ENCODE measurements at places on chromosomes 1 and 21.

GRCh38 chr1:19066248-19066873 lies 109.9 kb upstream of the IFFO2 start:
- H3K4me3 ChIP-seq, result no peak overlapping the region
- H3K27ac ChIP-seq, result no peak overlapping the region
- no peak for DNase-seq
- H3K36me3 ChIP-seq, result no peaks in the 10 kb centered on the region
- H3K4me1 ChIP-seq, result peaks cover 47% of the 10 kb centered on the region

DNA sequence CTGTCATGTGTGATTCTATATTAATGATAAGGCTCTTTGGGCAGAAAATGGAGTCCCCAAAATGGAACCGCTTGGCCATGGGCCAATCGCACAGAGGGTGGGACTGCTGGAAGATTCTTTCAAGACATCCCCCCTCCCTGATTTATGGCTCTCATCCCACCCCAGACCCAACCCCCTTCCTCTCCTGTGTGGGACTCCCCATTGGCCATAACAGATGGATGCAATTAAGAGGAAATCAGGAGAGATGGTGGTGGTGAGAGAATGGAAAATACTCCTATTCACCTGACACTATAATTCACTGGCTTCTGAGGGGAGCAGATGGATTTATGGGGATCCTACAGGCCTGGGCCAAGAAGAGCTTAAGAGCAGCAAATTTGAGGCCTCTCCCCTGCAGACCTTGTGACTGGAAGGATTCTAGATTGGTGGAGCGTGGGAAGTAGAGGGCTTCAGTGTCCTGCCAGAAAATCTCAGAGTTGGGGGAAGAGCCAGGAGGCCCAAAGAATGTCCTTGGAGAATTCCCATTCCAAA lies 1.7 kb downstream of the IGFN1 start:
- no peak overlapping the region for H3K4me3 ChIP-seq
- H3K36me3 ChIP-seq, result no peaks in the 10 kb centered on the region
- DNase-seq, result no peak

DNA sequence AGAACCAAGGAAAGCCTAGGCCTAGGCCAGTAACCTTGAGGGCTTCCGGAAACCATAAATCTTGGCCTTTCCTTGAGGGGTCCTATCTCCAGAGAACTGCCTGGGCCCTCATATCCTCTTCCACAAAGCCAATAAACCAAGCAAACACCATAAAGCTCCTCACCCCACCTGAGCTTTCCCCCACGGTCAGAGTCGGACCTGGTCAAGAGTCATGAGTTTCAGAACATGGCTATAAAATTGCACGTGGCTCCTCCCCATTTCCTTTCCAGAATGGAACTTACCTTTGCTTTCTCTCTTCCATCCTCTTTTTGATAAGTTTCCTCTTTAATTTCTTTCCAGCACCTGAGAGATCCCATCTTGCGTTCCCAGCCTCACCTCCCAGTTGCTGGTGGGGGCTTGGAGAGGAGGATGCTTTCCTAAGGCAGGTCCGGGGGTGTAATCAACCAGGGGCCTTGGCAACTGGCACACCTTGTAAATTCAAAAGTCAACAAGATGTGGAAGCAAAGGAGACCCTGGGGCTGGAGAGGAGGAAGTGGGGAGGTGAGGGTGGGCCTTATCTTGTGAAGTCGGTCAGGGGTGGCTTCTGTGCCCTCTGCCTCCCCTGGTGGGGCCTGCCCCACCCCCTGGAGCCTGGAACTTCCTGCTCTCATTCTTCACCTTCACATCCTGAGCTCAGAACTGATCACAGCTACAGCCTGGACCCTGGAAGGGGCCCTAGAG lies 259.9 kb downstream of the FOXD2 start:
- no peak for DNase-seq
- no peak overlapping the region for H3K27ac ChIP-seq
- no peak overlapping the region for H3K4me3 ChIP-seq
- no peaks in the 10 kb centered on the region for H3K27me3 ChIP-seq
- no peaks in the 10 kb centered on the region for H3K36me3 ChIP-seq

DNA sequence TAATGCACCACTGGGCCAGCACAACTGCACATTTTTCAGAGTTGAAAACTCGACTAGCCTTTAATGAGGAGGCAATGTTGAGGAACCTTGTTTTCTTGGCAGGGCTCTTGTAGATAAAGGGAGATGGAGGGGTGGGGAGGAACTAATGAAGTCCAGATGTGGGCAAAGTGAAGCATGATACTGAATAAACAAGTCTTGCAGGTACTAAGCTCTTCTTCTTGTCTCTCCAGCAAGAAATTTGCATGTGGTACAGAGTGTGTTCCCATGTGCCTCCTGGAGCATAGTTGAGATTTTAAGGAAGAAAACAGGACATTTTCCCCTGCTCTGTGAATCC lies 47.0 kb downstream of the PLPP3 start:
- no peak overlapping the region for H3K4me3 ChIP-seq
- no peak for DNase-seq
- H3K4me1 ChIP-seq, result no peaks in the 10 kb centered on the region
- no peaks in the 10 kb centered on the region for H3K36me3 ChIP-seq
- H3K27me3 ChIP-seq, result no peaks in the 10 kb centered on the region
- H3K27ac ChIP-seq, result no peak overlapping the region

DNA sequence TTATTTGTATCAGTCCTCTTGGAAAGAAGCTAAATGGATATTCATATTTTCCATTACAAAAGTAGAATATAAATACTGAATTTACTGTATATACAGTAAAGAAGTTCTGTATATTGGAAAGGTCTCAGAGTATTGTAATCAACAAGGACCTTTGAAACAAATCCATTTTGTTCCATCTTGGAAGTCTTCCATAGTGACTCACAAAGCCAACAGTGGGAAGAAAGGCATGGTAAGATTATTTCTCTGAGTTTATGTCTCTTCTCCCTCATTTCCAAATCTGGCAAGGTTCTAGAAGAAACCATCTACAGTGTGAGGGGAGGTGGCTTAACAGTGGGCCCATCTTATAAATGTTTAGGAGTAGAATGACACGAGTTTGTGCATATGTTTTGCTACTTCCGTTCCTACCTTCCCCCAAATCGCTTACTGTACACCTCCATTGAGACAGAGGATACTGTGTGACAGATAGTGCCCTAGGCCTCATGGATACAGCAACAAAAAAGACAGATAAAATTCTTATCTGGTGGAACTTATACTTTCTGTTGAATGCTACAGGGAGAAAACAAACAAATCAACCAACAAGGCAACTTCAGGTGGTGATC lies 22.1 kb upstream of the SSX2IP start:
- no peak for DNase-seq
- no peaks in the 10 kb centered on the region for H3K27me3 ChIP-seq
- H3K4me3 ChIP-seq, result no peak overlapping the region
- no peak overlapping the region for H3K27ac ChIP-seq
- no peaks in the 10 kb centered on the region for H3K4me1 ChIP-seq

- H3K27ac ChIP-seq, result no peak overlapping the region
- no peak overlapping the region for H3K4me3 ChIP-seq
- no peaks in the 10 kb centered on the region for H3K36me3 ChIP-seq
- no peak for DNase-seq
- H3K4me1 ChIP-seq, result no peaks in the 10 kb centered on the region
- H3K27me3 ChIP-seq, result peaks cover 6% of the 10 kb centered on the region
Observed at GRCh38 chr1:4418021-4418420, 236.4 kb upstream of the AJAP1 start.

GRCh38 chr1:67324068-67324467 lies 16.4 kb downstream of the IL12RB2 start:
- no peak for DNase-seq
- no peak overlapping the region for H3K27ac ChIP-seq
- no peaks in the 10 kb centered on the region for H3K36me3 ChIP-seq
- no peaks in the 10 kb centered on the region for H3K27me3 ChIP-seq
- no peak overlapping the region for H3K4me3 ChIP-seq

DNA sequence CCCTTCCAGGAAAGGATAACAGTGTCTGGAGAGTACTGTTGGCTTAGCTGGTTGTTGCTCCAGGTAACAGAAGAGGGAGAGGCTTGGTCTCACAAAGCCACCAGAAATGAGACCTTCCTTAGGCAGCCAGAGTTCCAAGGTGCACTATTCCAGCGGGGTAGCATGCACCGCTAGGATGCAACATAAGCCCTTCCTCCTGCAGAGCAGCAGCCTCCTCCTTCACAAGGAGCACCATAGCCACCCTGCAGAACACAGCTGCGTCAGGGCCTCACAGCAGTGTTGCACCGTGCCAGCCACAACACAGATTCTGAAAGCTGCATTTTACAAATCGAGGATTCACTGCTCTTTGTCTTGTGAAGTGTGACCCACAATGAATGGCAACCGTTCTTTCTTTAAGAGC lies 142.0 kb downstream of the CLIC6 start:
- no peaks in the 10 kb centered on the region for H3K27me3 ChIP-seq
- no peak for DNase-seq
- peaks cover 76% of the 10 kb centered on the region for H3K4me1 ChIP-seq
- no peak overlapping the region for H3K27ac ChIP-seq

DNA sequence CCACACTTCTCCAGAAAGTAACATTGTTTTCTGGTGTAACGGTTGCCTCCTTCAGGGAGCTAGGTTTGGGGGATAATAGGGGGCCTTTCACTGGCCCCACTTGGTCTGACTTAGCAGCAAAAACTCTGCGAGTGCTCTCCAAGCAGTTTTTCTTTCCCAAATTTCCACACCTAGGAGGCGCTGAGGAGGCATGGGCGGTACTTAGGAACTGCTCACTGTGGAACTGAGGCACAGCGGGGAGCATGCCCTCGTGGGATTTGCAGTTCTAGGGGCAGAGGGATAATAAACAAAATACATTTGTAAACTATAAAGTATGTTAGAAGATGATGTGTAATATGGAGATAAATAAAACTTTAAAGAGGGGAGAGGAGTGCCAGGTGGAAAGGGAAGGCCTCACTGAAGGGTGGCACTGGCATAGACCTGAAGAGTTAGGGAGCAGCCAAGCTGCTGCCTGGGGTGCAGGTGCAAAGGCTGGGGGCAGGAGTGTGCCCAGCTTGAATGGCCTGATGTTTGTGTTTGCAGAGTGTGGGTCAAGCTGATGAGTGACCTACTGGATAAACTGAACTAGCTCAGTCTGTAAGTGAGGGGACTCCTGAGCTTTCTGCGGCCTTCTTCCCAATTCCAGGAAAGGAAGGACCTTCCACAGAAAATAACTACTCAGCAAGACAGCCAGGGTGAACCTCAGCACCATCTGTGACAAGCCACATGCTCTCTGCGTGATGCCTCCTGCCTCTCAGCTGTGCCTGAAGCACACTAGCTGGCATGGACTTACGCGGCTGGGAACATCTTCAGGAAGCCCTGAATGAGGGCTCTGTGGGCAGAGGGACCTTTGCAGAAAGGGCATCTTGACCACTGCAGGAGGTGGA lies 1.9 kb downstream of the EPHX1 start:
- peaks cover 10% of the 10 kb centered on the region for H3K4me1 ChIP-seq
- H3K4me3 ChIP-seq, result no peak overlapping the region
- H3K36me3 ChIP-seq, result no peaks in the 10 kb centered on the region

DNA sequence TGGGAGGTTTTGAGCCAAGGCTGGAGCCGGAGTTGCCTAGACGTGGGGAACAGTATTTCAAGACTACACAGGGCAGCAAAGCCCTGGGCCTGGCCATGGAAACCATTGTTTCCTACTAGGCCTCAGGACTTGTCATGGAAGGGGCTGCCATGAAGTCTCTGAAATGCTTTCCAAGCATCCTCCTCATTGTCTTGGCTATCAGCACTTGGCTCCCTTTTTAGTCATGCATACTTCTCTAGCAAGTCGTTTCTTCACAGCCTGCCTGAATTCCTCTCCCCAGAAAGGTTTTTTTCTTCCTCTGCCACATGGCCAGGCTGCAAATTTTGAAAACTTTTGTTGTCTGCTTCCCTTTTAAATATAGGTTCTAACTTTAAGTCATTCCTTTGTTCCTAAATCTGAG lies 406.6 kb upstream of the TMPRSS15 start:
- no peak overlapping the region for H3K4me3 ChIP-seq
- no peaks in the 10 kb centered on the region for H3K27me3 ChIP-seq
- H3K4me1 ChIP-seq, result no peaks in the 10 kb centered on the region
- no peaks in the 10 kb centered on the region for H3K36me3 ChIP-seq

DNA sequence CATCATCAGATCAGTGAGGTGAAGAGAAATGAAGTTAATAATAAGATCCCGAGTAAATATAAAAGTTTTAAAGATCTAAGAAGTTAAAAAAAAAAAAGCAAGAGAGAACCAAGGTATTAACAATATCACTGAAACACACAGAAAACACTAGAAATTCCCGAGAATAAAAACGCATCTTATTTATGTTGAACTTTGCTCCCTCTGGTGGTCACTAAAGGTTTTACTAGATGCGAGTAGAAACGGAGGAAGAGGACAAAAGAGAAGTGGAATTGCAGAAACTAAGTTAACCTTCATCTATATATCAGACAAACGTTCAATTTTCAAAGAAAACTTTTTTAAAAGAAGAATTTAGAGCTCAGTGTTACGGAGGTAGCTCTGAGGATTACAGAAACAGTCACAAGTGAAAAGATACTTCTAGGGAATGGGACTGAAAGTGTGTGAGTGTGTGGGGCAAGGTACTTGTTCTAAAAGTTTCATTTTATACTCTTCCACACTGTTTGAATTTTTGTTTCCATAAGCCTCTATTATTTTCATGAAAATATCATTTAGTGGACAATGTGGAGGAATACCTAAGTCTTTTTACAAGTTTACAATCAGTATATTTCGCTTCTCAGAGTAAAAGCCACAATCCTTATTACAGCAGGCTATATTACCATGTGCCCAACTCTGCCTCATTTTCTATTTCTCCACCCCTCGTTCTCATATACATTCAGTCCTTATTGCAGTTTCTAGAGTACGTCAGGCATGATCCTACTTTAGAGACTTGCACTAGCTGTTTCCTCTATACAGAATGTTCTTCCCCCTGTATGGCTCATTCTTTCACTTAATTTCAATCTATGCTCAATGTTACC lies 19.7 kb downstream of the ACBD6 start:
- no peaks in the 10 kb centered on the region for H3K4me1 ChIP-seq
- no peak overlapping the region for H3K27ac ChIP-seq
- DNase-seq, result no peak
- no peaks in the 10 kb centered on the region for H3K27me3 ChIP-seq
- no peak overlapping the region for H3K4me3 ChIP-seq
- peaks cover 18% of the 10 kb centered on the region for H3K36me3 ChIP-seq

GRCh38 chr1:85427331-85427730 lies 37.6 kb downstream of the DDAH1 start:
- H3K36me3 ChIP-seq, result no peaks in the 10 kb centered on the region
- DNase-seq, result no peak
- H3K4me1 ChIP-seq, result no peaks in the 10 kb centered on the region
- H3K27ac ChIP-seq, result no peak overlapping the region

GRCh38 chr1:37716321-37716720 lies 24.0 kb downstream of the CDCA8 start:
- H3K4me1 ChIP-seq, result no peaks in the 10 kb centered on the region
- no peak overlapping the region for H3K27ac ChIP-seq
- no peak overlapping the region for H3K4me3 ChIP-seq
- no peaks in the 10 kb centered on the region for H3K27me3 ChIP-seq
- no peak for DNase-seq
